Fibroblast of gingiva (primary cell): ENCODE measurements at places on chromosomes 7 and 10.

- peak; percentile 6 for DNase-seq
These were observed 114.5 kb upstream of the PRKCQ start for GRCh38 chr10:6694447-6695140.

DNA sequence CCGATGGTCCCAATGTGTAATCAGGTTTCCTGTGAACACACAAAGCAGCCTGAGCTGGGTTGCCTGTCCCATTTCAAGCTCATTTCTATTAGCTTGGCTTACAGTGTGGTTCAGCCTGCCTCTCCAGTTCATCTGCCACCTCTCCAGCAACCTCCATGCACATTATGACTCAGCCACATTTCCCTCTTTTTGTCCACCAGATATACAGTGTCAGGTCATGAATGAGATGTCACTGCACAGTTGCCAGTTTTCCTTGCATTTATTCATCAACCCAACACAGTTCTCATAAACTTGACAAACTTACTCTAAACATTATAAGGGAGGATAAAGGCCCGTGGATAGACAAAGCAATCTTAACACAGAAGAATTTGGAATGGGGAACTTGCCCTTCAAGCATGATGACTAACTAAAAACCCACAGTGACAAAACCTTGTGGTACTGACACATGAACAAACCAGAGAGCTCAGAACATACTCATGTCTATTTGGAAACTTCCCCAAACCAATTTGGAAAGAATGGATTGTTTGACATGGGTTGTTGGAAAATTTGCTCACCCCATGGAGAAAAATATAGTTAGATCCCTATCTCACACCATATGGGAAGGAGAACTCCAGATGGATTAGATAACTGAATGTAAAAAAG lies 2.5 kb upstream of the CFAP58 start:
- peak; percentile 57 for DNase-seq

- DNase-seq: peak; percentile 78
These were observed 204.9 kb downstream of the DOCK4 start for GRCh38 chr7:112001091-112001826.

DNA sequence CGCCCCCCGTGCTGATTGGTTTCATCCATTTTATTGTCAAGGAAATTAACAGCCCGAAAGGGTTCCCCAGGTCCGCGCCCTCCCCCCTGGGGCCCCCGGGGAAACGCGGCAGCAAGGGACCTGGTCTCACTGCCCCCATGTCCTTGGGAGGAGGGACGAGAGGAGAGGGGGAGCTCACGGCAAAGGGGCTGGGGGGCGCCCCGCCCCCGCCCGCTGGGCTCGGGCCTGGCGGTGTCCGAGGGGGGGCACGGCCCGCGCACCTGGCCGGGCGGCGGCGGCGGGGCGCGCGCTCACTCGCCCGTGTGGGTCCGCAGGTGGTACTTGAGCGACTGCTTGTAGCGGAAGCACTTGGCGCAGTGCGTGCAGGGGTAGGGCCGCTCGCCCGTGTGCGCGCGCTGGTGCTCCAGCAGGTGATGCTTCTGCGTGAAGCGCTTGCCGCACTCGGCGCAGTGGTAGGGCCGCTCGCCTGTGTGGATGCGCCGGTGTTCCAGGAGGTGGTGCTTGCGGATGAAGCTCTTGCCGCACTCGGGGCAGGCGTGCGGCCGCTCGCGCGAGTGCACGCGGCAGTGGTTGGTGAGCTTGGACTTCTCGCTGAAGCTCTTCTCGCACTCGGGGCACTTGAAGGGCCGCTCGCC lies 29.3 kb downstream of the ZNF777 start:
- DNase-seq: no peak

GRCh38 chr10:72308320-72308987 lies 34.7 kb downstream of the DDIT4 start:
- peak; percentile 46 for DNase-seq

DNA sequence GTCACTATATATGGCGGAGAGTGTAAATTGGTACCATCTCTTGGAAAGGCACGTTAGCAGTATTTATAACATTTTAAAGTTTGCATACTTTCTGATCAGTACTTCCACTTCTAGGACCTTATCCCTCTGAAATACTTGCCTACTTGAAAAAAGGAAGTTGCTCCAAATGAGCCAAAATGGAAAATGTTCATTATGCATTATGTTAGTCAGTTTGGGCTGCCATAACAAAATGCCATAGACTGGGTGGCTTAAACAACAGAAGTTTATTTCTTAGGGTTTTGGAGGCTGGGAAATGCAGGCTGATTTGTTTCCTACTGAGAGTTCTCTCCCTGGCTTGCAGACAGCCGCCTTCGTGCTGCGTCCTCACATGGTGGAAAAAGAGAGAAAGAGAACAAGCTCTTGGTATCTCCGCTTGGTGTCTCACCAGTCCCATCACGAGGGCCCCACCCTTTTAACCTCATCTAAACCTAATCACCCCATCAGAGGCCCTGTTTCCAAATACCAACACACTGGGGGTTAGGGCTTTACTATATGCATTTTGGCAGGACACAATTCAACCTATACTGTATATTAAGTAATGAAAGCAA lies 6.9 kb downstream of the SNX10 start:
- no peak for DNase-seq

DNA sequence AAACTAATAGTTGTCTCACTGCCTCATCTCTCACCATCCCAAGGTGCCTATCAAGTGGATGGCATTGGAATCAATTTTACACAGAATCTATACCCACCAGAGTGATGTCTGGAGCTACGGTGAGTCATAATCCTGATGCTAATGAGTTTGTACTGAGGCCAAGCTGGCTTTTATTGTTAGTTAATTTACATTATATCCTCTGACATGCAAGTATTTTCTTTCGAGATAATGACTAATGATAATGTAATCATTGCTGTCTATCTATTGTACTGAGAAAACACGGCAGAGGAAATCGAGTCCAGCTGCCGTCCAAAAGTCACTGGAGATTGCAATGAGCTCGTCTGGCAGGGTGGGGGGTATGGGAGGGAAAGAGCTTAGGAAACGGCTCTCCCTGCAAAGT lies 172.4 kb upstream of the LANCL2 start:
- peak; percentile 83 for DNase-seq

- peak; percentile 20 for DNase-seq
These were observed 55.2 kb downstream of the FHIP2A start for GRCh38 chr10:114876602-114877300.

GRCh38 chr10:12444981-12445700 lies 95.8 kb downstream of the CAMK1D start:
- no peak for DNase-seq

DNA sequence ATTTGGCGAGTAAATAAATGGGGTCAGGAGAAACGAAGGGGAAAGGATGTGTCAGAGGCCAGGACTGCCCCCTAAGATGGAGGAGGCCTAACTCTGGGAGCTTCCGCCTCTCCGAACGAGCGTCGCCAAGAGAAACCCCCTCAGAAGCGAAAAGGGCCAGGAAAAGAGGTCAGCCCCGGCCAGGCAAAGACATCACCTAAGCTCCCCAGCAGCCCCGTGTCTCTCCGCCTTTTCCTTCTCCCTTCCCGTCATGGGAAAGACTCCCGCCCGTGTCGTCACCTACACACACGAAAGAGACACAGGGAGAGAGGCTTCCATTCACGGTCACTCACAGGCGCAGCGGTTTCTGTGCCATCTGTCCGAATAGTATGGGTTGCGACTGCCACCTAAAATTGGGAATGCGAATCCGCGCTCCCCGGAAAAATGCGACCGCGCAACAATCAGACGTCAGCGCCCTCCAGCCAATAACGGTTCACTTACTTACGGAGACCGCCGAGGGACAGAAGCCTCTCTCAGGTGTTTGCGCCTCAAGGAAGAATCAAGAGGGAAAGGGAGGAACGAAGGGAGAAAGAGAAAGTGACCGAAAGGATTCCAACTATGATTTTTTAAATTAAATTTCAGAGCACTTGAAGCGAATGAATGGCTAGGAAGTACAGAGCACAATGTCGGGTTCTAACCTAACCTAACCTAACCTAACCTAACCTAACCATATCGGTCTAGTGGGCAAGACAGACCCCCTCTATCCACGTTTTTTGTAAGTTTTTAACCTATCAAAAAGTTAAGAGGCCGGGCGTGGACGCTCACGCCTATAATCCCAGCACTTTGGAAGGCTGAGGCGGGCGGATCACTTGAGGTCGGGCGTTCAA lies at the start of gene CWF19L1:
CWF19L1 (minus strand) TSS at position 400 of the 866 bp plus-strand sequence; CDS start at position 355, 45 bp downstream.
- peak; percentile 86 for DNase-seq

DNA sequence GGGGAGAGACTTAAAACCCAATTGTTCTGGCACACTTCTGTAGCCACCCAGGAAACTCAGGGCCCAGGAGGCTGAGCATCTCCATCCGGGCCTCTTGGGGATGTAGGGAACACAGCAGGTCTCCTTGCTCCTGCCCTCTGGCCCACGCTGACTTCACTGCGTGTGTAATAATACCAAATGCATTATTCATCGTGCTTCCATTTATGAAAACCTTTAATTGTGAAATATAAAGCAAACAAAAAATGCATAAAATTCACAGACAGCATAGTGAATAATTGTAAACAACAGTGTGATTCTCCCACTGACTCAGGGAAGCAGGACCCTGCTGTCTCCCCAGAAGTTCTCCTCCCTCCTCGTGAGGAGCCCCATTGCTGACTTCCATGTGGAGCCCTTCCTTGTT lies 70.3 kb upstream of the SHH start:
- no peak for DNase-seq

GRCh38 chr10:82890573-82890972 lies 1015.6 kb downstream of the NRG3 start:
- DNase-seq: no peak

- no peak for DNase-seq
These were observed at the start of gene NT5C3A for GRCh38 chr7:33062023-33062781. Gene NT5C3A (minus strand): TSS chr7:33062776. CDS start chr7:33062705, 71 bp downstream.

DNA sequence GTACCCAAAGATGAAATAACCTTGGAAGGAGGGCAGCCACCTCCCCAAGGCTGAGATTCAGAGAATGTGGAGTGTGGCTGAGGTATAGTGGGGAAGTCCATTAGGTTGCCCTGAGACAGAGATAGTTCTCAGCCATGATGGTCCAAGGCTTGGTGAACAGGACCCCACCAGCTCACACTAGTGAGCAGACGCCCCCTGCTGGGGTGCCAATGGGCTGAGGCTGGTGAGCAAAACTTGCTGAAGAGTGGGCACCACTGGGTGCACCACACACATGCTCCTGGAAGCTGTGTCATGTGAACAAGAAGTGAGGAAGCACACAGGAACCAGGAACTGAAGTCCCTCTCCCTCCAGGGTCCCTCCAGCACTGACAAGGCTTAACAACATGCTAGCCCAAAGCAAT lies 8.9 kb downstream of the FBXL13 start:
- peak; percentile 20 for DNase-seq

DNA sequence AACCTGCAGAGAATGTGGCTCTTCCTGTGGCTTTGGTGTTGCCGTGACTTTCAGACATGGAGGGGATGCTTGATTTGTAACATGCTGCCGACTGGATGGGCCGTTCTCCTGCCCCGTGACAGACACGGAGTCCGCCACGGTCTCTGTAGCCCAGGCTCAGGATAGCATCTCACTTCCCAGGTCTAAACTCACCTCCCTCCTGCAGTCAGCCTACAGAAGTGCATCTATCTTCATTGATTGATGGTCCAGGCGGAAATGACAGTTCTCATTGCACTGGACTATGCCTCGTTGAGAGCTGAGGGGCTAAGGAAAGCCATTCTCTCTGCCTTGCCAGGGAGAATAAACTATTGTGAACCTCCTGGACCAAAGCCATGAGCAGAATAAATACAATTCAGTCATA lies 77.5 kb downstream of the CHN2 start:
- no peak for DNase-seq

DNA sequence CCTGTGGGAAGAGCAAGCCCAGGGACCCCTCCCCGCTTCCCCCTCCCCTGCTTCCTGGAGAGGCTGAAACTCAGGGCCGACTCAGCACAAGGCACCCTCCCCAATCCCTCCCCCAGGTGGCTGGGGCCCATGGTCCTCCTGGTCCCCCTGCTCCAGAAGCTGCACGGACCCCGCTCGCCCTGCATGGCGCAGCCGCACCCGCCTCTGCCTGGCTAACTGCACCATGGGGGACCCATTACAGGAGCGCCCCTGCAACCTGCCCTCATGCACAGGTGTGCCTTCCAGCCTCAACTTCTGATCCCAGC lies 19.7 kb upstream of the ZNF862 start:
- DNase-seq: no peak
